Hematopoietic multipotent progenitor cell treated with erythropoietin and hydrocortisone succinate and interleukin-3 and kit ligand, for 15 days (in vitro differentiated cells): ENCODE measurements at places on chromosomes 1 and 21.

- no peak for DNase-seq
These were observed 7.1 kb downstream of the COL6A1 start for GRCh38 chr21:45988366-45989347.

GRCh38 chr1:58524353-58524945 is 22.1 kb downstream of the OMA1 start:
- no peak for DNase-seq

DNA sequence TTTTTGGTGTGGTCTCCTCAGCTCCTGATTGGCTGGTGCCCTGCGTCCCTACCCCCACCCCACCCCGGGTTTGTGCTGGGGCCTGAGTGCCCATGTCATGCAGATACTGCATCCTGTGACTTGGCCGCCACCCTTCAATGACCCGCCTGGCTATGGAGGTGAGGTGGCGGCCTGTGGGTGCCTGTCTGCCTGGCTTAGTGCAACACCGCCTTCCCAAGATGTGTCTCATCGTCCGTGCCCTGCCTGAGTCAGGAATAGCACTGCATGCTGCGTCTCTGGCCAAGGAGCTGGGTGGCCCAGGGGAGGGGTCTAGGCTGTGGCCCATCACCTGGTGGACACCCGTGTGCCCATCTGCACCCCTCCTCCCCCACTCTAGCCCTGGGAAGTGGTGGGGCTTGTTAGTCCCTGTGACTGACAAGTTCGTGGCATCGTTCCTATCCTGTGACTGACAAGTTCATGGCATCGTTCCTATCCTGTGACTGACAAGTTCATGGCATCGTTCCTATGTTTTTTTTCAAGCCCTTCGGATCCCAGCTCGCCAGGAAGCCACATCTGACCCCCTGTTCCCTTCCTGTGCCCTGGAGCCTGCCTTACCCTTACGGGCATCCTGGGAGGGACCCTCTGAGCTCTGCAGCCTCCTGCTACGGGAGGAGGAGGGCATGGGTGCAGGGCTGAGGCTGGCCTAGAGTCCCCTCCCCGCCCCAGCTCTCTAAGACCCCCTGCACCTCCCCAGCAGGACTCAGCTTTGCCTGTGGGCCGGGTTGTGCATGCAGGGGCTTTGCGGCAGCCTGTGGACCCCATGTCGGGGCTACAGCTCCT is 7.5 kb downstream of the SLX9 start:
- no peak for DNase-seq

DNA sequence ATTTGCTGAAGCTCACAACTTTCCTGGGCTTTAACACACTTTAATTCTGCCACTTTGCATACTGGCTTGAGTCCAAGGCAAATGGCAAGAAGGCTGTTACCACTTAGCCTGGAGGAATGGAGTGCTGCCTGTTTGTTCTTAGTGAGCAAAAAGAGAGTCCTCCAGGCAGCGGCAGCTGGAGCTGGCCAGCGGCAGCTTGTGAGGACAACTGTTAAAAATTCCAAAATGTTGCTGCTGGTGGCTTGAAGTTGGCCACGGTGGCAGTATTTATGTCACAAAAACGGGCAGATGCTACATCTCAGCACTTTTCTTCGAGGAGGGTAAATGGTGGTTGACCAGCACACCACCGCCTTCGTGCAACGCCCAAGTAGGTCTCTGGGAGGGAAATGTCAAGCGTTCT is 27.3 kb downstream of the STPG1 start:
- DNase-seq, result no peak

GRCh38 chr1:48859456-48859855 is 82.8 kb upstream of the BEND5 start:
- no peak for DNase-seq

GRCh38 chr1:197776351-197777105 is 1.2 kb upstream of the DENND1B start:
- no peak for DNase-seq

- DNase-seq, result no peak
These were observed 43.9 kb upstream of the SGIP1 start for GRCh38 chr1:66489972-66490601.

DNA sequence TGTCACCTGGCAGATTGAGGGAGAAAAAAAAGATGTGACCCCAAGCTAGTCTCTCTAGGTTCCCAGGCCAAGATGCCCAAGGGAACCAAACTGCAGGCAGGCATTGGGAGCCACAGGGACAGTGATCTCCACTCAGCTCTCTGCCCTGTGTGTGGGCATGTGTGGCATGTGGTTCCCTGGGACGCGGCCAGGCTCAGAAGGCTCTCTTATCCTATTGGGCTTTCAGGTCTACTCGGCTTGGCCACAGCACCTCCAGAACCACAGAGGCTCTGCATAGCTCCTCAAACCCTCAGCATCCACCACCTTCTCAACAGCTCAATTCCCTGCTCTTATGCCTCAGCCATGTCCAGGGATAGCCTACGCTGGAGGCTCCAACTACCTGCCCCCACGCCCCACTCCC is 22.0 kb downstream of the IQGAP3 start:
- no peak for DNase-seq

DNA sequence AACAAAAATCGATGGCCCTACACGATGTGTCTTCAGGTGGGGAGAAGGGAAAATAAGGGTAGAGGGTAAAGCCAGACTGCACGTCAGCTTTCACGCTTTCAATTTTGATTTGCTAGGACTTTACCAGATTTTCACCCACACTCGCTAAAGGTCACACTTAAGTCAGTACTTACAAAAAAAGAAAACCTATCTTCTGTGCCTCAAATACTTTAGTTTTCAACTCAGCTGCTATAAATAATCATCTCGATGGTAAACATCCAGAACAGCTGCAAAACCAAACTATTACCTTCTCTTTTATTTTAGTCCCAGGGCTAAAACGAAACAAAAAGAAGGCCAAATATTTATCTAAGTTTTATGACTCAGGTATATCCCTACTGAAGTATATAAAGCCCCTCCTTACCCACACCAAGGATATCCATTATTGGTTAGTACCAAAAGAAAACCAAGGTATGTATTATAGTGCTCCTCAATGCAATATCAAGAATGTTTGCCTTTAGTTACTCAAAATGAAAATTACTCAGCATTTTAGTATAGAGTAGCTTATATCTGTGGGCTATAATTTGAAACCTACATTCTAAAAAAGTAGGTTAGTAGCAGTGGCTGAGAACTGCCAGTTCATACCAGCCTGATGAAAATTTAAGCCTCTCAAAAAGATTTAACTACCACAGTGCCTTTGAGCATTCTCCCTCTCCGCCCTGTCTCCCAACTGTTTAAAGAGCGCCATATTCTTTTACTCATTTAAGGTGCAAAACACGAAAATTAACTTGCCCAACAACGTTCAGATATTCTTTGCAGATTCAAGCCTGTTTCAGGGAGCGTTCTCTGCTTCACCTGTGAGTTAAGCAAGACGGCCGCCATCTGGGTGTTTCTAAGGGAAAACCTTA is 1.5 kb downstream of the CSDE1 start:
- DNase-seq, result no peak

- DNase-seq, result no peak
These were observed 23.0 kb downstream of the RGS2 start for GRCh38 chr1:192831706-192832355.

DNA sequence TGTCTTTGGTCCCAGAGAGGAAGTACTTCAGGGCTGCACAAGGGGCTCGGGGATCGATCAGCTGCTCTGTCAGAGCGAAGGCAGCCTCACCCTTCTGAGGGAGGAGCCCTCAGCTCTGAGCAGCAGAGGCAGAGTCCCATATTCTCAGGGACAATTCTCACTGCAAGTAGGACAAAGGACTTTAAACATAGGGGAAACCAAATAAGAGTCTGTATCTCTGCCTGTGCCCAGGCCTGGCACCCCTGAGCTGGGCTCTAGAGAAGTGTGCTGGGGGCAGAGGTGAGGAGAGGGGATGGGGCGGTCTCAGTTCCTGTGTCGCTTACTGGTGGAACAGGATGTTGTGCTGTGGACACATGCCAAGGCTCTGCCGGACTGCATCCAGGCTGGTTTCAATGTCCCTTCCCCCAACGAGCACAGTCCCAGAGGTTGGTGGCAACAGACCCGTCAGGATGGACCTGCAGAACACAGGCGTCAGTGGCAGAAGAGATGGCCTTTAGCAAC is 76.6 kb downstream of the ABCA4 start:
- peak; percentile 34 for DNase-seq

- no peak for DNase-seq
These were observed 197.3 kb downstream of the HUNK start for GRCh38 chr21:32070126-32070525.

GRCh38 chr1:179632868-179633267 is 41.2 kb downstream of the TDRD5 start:
- DNase-seq, result no peak

DNA sequence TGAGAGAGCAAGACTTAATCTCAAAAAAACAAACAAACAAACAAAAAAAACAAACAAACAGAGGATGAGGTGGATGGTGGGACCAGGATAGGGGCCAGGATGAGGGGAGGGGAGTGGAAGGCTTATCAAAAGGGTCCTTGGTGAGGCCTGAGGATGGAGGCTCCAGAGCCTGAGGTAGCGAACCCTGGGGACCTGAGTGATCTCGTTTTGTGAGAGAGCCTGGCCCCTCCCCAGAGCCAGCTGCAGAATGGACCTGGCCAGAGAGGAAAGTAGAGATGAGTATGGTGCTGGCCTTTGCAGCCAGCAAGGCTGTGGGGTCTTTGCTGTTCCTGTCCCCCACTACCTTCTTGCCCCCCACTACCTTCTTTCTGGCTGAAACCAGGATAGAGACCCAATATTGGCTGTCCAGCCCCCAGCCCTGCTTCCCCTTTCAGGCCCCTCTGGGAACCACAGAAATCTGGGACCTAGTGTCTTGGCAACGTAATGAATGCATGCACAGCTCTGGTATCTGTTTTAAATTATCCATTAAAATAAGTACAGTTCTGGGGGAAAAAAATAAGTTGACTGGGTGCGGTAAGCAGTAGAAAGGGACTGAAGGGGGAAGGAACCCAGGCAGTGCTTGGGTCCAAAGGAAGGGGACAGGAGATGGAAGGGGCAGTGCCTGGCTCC is 1.1 kb upstream of the LMNA start:
- DNase-seq, result no peak

DNA sequence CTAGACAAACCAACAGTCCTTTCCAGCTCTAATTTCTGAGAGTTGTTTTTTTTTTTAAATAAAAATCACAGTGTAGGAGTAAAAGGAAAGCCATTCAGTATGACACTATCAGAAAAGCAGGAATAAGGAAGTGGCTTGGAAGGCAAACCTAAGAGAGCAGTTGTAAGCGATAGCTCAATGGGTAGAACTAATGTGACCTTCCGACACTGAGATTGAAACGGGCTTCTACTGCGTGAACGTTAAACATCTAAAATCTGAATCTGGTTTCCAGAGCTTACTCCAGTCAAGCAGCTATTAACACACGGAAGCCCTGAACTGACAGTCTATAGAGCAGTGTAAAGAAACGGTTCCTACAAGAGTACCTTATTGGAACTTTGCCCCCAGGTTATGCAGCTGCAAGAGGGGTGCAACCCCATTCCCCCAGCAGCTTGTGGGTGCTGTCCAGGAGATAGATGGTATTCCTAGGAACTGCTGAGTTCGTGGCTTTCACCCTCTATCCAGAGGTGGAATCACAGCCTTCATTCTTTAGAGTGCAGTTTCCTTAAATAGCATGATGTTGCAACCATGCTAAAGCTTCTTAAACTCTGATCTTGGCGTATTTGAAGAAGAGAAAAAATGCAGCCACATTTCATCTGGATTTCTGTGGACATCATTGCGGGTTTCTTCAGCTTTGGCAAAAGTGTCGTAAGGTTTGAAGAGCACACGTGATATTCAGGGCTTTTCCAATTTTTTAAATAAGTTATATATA is 3.3 kb upstream of the IRF2BP2 start:
- peak; percentile 28 for DNase-seq

- DNase-seq, result no peak
These were observed 15.5 kb downstream of the ETS2 start for GRCh38 chr21:38821248-38821647.

- DNase-seq, result no peak
These were observed 580 bp upstream of the NECTIN4 start for GRCh38 chr1:161089938-161090337.
